ENCODE measurements at places on chromosomes 3 and 15. TPM values are rescaled to one million over a fixed set of nuclear protein-coding genes. Genes with fewer than 3 reads are reported as not detected.

The ARHGEF26 gene
- polyA plus RNA-seq = 12.6 TPM

GRCh38 chr3:56137415-56137814 is 330.9 kb downstream of the ERC2 start:
- DNase-seq = no peak

GRCh38 chr3:122030381-122031122 is 8.5 kb upstream of the ILDR1 start:
- no peak for DNase-seq

The STARD9 gene
- polyA plus RNA-seq = 10.3 TPM

- peak; percentile 19 for DNase-seq
These were observed 448 bp downstream of the SHISA5 start for GRCh38 chr3:48503401-48504050.

The LRCH3 gene
- 40.6 TPM for polyA plus RNA-seq

GRCh38 chr3:177601152-177601551 is 403.9 kb upstream of the TBL1XR1 start:
- no peak for DNase-seq

The CMC1 gene
- 31.7 TPM for polyA plus RNA-seq

The SATB1 gene
- polyA plus RNA-seq = 27.2 TPM

DNA sequence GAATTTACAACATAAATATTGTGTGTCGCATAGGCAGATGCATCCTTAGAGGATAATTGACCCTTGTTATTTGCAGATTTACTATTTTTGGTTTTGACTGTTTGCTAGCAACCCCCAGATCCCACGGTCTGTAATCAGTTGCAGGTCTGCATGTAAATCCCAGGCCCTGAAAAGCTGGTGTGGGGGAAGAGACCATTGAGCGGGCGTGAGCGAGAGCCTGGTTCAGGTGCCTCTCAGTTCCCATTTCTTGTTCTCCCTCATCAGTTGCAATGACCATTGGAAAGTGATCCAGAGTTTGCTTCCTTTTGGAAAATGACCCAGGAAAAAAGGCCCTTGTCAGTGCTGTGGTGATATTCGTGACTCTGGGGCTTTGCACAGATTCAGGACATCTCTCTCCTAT is 238.9 kb downstream of the UACA start:
- no peak for DNase-seq

DNA sequence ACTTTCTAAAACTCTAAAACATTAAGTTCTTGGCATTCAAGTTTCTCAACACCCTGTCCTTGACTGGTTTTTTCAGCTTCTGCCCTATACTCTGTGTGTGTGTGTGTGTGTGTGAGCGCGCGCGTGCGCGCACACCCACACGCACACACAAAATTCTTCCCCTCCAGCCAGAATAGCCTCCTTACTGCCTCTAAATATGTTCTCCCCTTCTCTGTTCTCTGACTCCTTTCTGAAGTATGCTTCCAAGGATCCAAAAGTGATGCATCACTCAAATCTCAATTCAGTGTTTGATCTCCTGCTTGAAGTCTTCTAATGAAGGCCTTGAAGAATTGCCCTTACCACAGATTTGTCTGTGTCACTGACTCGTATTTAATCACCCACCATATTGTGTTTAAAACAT is 129.8 kb downstream of the SLC25A26 start:
- DNase-seq = no peak

- DNase-seq = no peak
These were observed 5.1 kb downstream of the SLC51B start for GRCh38 chr15:65050270-65050669.

DNA sequence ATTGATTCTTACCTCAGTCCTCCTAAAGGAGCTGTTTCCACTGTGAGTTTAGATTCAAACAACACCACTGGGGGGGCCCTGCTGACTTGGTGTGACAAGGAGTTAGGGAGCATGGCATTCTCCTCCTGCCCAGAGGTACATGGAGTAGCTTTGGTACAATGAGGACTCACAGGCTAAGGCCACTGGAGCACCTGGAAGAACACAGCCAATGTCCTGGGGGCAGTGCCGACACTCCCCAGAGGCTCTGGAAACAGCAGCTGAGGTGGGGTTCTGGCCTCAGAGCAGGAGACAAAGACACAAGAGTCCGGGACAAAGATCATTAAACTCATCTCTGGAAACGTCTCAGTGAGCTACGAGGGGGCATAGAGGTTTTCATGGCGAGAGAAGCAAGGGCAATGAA is 69.7 kb upstream of the POMGNT2 start:
- no peak for DNase-seq

DNA sequence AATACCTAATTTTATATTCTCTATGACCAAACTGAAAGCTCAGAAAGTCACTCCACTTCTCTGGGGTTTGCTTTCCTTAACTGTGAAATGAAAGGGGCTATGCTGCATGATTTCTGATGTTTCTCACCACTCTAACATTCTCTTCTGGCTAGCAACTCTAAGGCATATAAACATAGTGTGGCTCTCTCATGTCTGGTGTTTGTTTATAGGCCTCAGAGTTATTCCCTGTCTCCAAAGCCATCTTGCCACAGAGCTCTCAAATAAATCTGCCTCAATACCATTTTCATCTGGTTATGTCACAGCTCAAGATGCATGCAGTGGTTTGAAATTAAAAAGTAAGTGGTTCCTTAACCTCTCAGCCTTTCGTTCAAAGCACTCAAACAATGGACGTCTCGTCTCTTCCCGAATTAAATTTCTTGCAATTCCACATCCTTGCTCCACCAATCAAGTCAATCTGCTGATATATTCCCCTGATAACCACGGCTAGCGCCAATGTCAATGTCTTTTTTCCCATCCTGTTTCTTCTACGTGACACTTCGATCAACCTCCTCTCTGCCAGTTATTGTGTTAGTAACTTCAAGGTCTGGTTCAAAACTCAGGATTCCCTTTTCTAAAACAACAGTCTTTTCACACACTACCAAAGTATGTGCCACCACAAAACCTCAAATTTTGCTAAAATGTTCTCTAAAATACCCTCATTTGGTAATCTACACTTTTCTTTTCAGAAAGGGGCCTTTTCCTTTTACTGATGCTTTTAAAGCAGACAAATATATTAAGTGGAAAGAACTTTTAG is 16.0 kb downstream of the TOMM70 start:
- no peak for DNase-seq

GRCh38 chr3:134846911-134847317 is 51.9 kb downstream of the EPHB1 start:
- peak; percentile 59 for DNase-seq

The ARNT2 gene
- 8.0 TPM for polyA plus RNA-seq

- no peak for DNase-seq
These were observed 292.6 kb downstream of the LRRC3B start for GRCh38 chr3:26915208-26915607.

DNA sequence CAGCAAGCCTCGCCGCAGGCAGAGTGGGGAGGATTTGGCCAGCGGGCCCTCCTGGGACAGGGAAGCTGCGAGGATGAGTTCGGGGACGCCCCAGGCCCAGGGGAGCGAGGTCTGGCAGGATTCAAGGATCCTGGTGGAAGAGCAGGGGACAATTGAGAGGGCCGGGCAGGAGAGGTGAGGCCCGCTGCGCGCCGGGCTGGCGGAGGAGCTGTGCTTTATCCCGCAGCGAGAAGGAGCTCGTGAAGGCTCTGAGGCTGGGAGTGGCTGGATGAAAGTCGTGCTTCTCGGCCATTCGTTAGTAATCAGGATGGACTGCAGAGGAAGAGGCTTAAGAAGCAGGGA is 3.6 kb downstream of the SLC51A start:
- DNase-seq = no peak

- no peak for DNase-seq
These were observed 22.3 kb upstream of the MLF1 start for GRCh38 chr3:158548691-158549090.

DNA sequence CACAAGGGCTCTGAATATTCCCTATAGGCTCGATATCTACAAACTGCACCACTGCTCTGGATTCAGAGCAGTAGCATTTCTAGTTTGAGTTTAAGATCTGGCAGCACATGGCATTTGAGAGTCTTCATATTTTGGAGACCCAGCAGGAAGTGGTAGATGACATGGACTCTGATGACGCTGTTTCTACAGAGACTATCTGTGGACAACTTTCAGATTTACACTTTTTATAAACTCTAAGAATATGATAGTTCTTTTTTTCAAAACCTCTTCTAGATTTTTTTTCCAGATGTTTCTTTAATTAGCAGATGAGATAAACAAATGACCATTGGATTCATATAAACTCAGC is 35.8 kb downstream of the ARMC8 start:
- DNase-seq = no peak

GRCh38 chr3:8442993-8443650 is 58.5 kb upstream of the LMCD1 start:
- no peak for DNase-seq

DNA sequence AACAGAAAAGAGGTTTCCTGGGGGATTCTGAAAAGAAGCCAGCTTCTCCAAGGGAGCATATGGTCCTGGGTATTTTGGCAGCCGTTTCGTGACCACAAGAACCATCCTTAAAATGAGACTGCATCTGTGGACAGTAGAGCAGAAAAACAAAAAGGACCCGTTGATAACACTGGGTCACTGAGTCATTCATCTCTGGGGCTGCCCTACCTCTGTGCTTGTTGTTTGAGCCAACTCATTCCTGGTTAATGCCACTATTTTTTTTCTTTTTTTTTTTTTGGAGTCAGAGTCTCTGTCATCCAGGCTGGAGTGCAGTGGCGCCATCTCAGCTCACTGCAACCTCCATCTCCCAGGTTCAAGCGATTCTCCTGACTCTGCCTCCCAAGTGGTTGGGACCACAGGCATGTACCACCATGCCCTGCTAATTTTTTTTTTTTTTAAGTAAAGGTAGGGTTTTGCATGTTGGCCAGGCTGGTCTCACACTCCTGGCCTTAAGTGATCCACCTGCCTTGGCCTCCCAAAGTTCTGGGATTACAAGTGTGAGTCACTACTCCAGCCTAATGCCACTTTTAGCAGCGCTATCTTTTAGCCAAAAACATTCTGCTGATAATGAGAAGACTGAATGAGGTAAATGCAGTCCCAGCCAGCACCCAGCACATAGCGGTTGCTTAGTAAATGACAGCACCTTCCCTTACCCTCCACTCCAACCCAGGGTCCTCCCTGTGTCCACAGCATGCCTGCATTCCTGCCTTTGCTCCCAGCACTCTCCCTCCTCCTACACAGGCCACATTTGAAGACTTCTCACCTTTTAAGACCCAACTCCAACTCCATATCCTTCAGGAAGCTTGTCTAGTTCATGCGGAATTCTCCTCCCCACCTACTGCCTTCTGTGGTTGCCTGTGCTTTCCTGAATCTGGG is 9.1 kb upstream of the ISL2 start:
- no peak for DNase-seq

- no peak for DNase-seq
These were observed 51.3 kb downstream of the DRD3 start for GRCh38 chr3:114127517-114127916.

- DNase-seq = no peak
These were observed 607.5 kb upstream of the ROBO2 start for GRCh38 chr3:76432396-76432795.

- DNase-seq = no peak
These were observed 46.4 kb downstream of the C2CD4B start for GRCh38 chr15:62118520-62119226.

DNA sequence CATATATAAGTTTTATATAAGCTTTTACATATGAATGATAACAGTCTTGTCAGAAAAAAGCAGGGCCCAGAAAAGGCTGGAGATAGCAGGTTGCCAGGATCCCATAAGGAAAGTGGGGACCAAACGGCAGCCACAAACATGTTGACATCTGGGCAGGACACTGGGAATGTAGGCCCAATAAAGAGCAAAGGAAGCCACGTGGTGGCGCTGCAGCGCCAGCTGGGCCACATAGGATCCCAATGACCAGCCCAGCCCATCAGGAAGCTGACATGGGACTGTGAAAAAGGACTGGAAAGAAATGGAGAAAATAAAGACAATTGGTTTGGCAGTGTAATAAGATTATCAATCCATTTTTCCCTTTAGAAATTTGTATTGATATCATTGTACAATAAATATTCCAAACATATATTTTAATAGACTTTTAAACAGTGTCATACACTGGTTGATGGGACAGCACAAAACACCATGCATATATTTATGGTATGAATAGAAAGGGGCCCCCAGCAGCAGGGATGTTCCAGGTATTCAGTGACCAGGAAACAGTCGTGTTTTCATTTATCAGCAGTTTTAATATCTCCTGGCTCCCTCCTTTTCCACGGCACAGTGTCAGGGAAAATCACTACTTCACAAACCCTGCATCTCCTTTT is 89.0 kb upstream of the STRIT1 start:
- peak; percentile 73 for DNase-seq

DNA sequence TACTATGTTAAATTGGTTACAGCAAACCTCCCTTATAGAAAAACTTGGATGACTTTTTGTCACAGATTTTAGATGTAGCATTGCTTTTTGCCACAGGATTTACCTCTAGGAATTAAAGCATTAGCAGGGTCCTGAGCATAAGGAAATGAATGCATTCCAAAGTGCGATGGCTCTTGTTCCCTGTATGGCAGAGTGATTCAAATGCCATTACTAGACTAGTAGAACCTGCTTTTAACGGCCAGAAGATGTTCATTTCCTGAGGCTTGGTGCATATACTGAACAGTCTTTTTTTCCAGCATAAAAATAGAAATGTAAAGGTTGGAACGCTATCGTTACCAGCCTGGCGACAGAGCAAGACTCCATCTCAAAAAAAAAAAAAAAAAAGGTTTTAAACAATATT is 59.4 kb downstream of the WNT5A start:
- DNase-seq = peak; percentile 27

GRCh38 chr15:68589783-68590710 is 11.3 kb downstream of the CORO2B start:
- no peak for DNase-seq

GRCh38 chr3:445960-446359 is 249.4 kb downstream of the CHL1 start:
- DNase-seq = peak; percentile 61

The DLEC1 gene
- polyA plus RNA-seq = 1.2 TPM

DNA sequence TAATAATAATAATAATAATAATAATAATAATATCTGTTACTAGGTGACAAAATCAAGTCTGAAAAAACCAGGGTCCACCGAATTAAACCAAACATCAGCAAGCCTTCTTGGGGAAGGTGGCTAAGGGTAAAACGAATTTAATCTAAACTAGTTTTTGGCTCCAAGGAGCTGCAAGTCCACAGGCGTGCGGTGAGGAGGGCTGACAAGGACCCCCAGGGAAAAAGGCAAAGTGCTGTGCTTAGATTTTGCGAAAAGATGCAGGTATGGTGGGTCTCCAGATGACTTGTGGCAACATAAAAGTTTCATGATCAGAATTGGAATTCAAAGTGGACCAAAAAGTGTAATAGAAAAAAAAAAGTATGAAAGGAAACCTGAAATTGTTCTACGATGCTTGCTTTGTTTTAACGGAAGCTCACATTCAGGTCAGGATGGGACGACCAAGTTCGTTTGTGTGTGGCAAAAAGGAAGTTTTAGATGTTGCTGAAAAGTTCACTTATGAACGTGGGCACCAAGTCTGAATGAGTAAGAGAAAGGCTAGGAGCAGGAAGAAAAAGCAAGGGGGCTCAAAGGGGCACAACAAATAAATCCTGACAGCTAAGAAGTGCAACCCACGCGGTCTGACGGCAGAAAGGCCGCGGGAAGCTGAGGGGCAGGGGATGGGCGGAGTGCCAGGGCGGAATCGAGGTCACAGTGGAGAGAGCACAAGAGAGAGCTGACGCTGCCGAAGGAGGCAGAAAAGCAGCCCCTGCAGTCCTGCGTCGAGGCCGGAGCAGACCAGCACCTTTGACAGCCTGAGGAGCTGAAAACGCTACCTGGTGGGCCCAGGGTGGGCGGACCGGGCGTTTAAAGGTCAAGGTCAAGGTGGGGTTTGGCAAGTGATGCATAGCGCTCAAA is 1.1 kb downstream of the WDR82 start:
- peak; percentile 74 for DNase-seq

The POLR2H gene
- polyA plus RNA-seq = 167 TPM

GRCh38 chr15:67300266-67301025 is 45.9 kb downstream of the IQCH start:
- DNase-seq = no peak

The SPESP1 gene
- 2.3 TPM for polyA plus RNA-seq

Data from large intestine (tissue), 12 donors.